Naive B cell (primary cell): ENCODE measurements at places on chromosomes 1 and 21. TPM values are rescaled to one million over a fixed set of nuclear protein-coding genes. Genes with fewer than 3 reads are reported as not detected.
A peak's percentile ranks its signal among the peaks of the same experiment; 100 is the strongest.

DNA sequence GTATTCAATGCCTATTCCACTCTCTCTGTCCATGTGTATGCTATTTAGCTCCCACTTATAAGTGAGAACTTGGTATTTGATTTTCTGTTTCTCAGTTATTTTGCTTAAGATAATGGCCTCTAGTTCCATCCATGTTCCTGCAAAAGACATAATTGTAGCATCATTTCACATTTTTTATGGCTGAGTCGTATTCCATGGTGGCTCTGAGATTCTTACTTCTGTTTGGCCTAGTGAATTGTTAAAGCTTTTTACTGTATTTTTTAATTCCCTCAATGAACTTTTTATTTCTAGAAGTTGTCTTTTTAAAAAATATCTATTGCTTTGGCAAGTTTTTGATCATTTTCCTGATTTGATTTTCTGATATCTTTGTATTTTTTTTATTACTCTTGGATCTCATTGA lies 635.6 kb downstream of the PLA2G4A start:
- DNase-seq: no peak

GRCh38 chr1:24725209-24725651 lies 20.0 kb upstream of the CLIC4 start:
- DNase-seq: no peak

DNA sequence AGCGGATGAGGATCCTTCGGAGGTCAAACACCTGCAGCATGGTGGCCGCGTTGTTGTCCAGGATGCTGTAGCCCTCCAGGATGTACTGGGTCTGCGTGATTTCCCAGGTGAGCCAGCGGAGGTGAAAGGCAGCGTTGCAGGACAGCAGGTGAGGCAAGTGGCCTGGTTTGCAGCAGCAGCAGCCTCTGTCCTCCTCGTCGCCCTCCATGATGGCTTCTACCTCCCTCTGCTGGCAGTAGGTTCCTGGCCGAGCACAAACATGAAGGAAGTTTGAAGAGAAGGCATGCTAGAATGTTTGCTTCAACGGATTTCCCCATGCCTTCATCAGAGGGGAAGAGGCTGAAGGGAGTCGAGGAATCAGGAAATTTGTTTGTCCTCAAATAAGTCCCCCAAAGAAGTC lies 74.7 kb downstream of the NTPCR start:
- DNase-seq: no peak

The MRPS14 gene
- polyA plus RNA-seq: 31.7 TPM

DNA sequence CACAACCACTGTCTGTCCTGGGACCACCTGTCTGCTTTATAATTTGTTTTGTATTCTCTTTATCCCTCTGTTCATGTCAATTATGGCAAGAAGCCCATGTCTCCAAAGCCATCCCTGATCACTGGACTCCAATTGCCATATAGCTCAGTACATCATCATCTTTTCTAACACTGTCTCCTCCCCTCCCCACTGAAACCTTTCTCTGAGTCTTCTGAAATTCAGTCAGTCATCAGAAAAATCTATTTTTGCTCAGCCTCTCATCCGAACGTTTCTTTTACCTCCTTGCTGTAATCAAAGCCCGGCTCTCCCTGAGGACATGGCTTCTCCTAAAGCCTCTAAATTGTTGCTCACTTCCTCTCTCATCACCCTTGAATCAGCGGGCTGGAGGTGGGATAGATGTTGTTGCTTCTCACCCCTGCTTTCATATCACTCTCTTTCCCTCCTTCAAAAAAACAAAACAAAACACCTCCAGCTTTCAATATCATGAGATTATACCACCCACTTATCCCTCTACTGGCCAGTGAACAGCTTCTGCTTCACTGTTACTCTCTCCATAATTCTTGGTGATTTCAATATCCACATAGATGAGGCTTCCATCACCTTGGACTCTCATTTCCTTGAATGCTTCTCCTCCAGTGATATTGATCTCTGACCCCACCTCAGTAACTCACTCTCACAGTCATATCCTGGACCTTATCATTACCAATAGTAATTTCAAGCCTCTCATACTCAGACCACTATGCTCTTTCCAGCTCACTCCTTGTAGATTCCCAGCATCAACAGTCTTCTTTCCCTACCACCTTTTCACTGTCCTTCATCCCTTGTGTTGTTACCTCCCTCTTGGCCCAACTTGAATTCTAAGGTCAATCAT lies 27.8 kb downstream of the RAB3B start:
- no peak for DNase-seq

The KRTAP10-6 gene
- not detected for polyA plus RNA-seq

GRCh38 chr1:150127868-150128267 lies 21.8 kb upstream of the PLEKHO1 start:
- no peak for DNase-seq

GRCh38 chr1:101236516-101237228 lies at the start of gene S1PR1:
S1PR1 (plus strand) TSS chr1:101237019; CDS start chr1:101238985, 1,966 bp downstream.
- peak; percentile 69 for DNase-seq

- DNase-seq: no peak
Observed at GRCh38 chr1:80293818-80294217, 1287.3 kb upstream of the ADGRL4 start.

GRCh38 chr1:20723159-20723536 lies 5.3 kb upstream of the KIF17 start:
- no peak for DNase-seq
